Natural killer cell (primary cell): ENCODE measurements at places on chromosomes 5 and 9.

GRCh38 chr5:29697278-29697677, 1496.2 kb upstream of the CDH6 start:
- no peak for DNase-seq

DNA sequence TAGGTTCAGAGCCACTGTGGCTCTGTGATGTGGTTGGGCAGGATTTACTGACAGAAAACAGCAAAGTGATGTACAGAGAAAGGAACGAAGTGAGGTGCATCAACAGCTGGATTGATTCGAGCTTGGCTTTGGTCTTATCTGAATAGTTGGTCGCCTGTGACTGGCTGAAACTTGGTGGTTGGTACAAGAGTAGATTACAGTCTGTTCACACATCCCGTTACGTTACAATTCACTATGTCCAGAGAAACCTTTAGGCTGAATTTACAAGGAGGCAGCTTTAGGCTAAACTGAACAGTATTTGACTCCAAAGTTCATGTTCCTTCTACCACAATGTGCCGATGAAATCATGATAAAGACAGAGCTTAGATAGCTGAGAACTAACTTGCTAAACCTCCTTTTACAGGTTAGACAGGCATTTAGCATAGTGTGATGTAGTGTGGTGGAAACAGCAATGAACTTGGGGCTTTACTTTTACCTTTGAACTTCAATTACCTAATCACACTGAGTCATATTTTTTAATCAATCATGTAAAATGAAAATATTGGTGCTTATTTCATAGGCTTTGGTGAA, 210.2 kb upstream of the PUM3 start:
- DNase-seq, result no peak

DNA sequence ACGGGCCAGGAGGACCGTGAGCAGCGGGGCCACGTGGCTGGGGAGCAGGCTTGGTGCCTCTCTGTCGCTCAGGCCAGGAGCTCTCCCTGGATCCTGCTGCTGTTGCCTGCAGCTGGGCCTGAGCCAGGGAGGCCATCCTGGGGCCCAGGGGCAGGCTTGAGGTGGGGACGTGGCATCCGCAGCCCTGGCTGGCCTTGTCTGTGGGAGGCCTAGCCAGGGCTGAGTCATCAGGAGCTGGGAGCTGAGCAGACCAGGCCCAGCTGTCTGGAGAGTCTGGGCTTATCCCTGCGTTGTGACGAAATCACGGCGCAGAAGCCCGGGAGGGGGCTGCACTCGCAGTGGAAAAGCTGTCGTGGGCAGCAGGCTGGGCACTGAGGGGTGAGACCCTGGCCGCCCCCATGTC, 138.8 kb upstream of the COL5A1 start:
- DNase-seq, result no peak

DNA sequence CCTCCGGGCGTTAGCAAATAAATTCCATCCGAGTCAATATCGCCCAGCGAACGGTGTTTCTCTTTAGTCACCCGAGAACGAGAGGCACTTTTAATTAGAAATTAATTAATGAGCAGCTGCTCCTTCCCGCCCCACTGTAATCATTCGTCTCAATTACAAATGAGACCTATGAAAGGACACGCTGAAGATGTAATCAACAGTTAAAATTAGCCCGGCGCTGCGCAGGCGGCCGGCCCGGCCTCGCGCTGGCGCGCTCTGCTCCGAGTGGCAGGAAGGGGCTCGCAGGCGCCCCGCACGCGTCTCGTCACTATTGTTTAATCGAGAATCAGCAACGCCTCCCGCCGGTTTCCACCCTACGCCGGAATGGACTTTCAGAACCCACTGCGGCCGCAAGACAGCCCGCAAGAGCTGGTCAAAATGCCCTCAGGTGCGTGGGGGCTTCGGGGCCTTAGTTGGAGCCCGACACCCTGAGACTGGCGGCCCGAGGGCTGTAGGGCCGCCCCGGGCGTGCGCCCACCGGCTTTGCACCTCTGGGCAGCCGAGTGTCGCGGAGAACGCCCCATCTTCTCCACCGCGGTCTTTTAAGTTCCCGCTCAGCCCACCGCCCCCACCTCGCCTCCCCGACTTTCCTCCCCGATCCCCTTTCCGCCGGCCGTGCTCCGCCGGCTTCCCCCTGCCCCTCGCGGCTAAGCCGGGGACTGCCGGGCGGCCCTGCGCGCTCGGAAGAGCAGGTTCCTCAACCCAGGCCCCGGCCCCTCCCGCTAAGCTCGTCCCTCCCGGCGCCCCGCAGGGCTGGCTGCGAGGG, 597 bp upstream of the IRX4 start:
- DNase-seq, result no peak

- DNase-seq, result no peak
Measured at GRCh38 chr5:126881821-126882600, 105.1 kb downstream of the LMNB1 start.

DNA sequence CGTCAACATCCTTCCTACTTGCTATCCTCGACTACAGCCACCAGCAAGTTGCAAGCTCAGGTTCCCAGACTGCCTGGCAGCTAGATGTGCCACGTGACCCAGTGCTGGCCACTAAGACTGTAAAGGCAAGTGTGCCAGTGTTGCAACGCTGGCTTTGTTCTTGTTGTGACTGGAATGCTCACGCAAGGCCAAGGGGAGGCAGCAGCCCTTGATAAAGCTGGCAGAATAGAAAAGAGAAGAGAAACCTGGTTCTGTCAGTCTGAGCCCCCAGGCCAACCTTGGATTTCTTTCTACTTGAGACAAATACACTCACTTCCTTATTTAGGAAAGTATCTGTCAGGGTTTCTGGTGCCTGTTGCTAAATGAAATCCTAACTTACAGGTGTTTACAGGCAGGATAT, 113.0 kb downstream of the KLHL3 start:
- no peak for DNase-seq

DNA sequence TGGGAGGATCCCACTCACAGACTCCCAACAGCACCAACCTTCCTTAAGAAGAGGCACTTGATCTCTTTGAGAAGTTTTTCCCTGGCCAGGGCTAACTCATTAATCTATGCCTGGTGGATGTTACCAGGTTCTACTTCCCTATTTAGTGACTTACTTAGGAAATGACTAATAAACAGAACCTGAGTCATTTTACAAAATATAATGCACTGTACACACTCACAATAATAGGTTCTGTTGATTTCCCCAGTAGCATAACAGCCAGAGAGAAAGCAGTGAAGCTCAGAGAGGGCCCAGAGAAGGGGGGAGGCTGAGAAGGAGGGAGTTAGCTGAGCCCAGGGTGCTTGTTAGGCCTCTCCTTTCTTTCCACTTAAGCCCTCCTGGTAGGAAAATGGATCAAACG, 27.1 kb downstream of the FRMD3 start:
- no peak for DNase-seq

GRCh38 chr9:109082091-109082620, 37.6 kb downstream of the TMEM245 start:
- no peak for DNase-seq

GRCh38 chr9:132609829-132610228, 27.4 kb downstream of the BARHL1 start:
- no peak for DNase-seq

DNA sequence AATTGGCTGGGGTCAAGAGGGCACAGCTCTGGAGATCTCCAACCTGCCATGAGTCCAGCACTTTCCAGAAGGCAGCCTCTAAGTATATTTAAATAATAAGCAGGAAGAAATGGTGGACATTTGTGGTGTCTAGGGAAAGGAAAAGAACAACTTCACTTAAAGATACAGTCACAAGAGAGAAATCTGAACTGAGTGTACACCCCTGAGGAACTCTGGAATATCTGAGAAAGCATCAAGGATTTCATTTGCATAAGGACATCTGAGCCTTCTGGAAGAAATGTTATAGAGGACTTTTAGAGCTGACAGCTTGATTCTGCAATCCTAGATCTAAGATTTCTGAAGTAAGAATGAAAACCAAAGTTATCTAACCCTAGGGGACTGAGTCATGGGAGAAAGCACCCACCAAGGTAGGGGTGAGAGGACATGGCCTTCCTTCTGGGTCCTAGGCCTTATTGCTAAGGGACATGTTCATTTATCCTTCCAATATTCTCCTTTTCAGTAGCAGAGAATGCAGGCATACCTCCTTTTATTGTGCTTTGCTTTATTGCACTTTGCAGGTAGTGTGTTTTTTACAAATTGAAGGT, 253.4 kb upstream of the SLC24A2 start:
- DNase-seq, result no peak

DNA sequence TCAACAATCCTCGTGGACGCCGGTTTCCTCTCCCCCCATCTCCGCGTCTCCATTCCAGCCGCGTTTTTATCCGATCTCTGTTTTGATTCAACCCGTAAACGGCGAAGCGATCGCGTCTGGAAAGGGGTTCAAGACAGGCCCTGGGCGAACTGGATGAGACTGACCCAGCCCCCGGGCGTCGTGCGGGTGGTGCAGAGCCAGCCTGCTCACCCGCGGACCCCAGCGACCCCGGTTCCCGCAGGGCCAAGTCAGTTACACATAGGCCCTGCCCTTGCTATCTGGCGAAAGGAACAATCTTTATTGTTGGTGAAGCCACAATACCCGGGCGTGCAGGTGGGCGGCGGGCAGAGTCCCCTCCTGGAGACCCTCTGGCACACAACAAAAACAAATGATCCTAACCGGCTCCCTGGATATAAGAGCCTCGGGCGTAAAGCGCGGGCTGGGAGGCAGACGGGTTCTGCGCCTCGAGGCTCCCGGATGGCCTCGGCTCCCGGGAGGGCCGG, 1.8 kb downstream of the TLX3 start:
- DNase-seq, result no peak

DNA sequence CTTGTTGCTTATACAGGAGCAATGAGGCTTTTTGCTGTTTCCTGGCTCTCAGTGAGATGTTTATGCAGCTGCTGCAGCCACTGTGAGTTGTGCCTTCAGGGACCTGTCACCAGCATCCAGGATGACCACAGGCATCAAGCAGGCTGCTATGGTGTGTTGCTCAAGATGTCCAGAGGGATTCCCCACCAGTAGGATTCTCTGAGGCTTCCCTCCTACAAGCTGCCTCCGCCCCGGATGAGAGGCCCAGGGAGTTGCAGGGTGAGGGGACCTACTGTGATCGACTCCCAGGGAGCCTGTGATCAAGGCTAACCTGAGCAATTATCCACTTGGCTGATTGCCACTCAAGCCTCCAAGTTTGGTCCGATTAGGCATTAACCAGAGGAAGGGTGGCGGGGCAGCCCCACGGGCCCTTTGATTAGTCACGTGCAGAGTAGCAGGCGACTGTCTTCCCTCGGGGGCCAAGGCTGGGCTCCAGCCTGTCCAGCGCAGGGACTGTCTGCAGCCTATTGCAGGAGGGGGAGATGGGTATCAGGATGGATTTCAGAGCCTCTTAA, 1.8 kb upstream of the FAT2 start:
- no peak for DNase-seq

DNA sequence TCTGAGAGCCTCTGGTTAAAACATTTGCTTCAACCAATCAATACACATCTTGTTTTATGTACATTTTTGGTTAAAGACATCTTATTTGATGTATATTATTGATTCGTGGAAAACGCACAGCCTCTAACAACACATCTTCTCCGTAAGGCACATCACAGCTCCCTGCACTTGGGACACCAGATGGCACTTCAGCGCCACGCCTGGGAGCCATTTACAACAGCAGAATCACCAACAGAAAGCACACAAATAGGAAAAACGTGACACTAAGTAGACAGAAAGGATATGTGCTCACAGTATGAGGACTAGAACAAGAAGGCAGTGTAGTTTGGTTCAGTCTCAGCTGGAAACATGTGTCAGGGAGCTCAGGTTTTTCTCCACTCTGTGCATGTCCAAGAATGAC, 199.7 kb downstream of the ROR2 start:
- no peak for DNase-seq

- DNase-seq, result no peak
Measured at GRCh38 chr5:96734871-96735325, 72.7 kb downstream of the CAST start.

DNA sequence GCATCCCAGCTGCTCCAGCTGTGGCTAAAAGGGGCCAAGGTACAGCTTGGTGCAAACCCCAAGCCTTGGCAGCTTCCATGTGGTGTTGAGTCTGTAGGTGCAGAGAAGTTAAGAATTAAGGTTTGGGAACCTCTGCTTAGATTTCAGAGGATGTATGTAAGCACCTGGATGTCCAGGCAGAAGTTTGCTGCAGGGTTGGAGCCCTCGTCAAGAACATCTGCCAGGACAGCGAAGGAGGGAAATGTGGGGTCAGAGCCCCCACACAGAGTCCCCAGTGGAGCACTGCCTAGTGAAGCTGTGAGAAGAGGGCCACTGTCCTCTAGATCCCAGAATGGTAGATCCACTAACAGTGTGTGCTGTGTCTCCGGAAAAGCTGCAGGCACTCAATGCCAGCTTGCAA, 236.2 kb upstream of the ADRA1B start:
- DNase-seq, result no peak

DNA sequence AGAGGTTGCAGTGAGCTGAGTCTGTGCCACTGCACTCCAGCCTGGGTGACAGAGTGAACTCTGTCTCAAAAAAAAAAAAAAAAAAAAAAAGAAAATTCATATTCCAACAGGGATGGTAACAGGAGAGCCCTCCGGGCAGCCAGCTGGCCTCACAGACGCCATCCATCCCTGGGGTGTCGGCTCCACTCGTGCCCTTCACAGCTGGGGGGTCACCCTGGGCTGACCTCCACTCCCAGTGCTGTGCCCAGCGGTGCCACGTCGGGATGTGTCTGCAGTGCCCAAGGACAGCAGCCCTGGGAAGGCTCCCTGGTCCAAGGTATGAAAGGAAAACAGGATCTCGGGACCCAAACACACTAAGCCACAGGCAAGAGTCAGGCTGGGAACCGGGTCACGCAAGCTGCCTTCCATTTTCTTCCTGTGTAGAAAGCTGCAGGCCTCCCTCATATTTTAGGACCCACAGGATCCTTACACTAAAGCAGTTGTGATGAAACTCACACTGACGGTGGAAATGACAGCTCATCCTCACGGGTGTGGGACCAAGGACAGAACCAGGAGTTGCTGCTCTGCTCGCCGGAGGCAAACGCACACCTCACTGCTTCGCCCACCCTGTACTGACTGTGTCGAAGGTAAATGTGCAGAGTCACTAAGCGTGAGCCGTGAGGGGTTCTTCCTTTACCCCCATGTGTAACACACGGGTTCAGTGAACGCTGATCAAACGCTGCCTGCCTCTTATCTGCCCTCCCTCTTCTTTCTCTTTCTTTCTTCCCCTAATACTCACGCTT, 5.3 kb downstream of the SLC12A7 start:
- DNase-seq, result no peak

GRCh38 chr5:138468133-138468965, 3.1 kb downstream of the EGR1 start:
- DNase-seq, result no peak

DNA sequence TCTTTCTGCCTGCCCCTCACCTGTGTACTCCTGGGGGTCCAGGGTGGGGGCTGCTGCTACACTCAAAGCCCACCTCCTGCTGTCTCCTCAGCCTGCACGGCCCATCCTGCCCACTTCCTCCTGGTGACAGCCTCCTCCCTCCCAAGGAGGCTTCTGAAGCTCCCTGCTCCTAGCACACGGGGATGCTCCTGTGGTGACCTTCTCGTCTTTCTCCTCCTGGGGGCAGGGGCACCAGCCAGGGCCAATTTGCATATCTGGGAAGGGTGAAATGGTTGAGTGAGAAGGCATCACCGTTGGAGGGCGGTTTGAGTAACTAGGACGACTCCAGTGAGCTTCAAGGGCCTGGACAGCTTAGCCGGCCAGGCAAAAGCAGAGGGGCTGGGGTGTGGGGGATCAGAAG, 51.9 kb upstream of the COL5A1 start:
- DNase-seq, result no peak
